ENCODE measurements at places on chromosomes 16 and 17. TPM values are rescaled to one million over a fixed set of nuclear protein-coding genes. Genes with fewer than 3 reads are reported as not detected.

- H3K27ac ChIP-seq: no peak within 1 kb of the TSS
- DNase-seq: no peak
- no peak within 1 kb of the TSS for H3K4me3 ChIP-seq
- no peaks in the 10 kb centered on the region for H3K36me3 ChIP-seq
Measured at GRCh38 chr17:41140360-41141131, at the start of gene KRTAP4-6. TSS of gene KRTAP4-6 (minus strand) at chr17:41140544. CDS start at chr17:41140487, 57 bp downstream.

Gene MSLN
- 0.56 TPM for total RNA-seq

Gene SLC16A13
- 1.1 TPM for total RNA-seq

Gene CHRNE
- 2.0 TPM for total RNA-seq

GRCh38 chr17:7307686-7308624 is 527 bp downstream of the EIF5A start:
- H3K36me3 ChIP-seq: peaks cover 21% of the 10 kb centered on the region
- H3K4me1 ChIP-seq: peaks cover 17% of the 10 kb centered on the region
- H3K4me3 ChIP-seq: peak overlapping the region; percentile 79
- peak overlapping the region; percentile 95 for H3K27ac ChIP-seq

Gene NTHL1
- total RNA-seq: 10.4 TPM

DNA sequence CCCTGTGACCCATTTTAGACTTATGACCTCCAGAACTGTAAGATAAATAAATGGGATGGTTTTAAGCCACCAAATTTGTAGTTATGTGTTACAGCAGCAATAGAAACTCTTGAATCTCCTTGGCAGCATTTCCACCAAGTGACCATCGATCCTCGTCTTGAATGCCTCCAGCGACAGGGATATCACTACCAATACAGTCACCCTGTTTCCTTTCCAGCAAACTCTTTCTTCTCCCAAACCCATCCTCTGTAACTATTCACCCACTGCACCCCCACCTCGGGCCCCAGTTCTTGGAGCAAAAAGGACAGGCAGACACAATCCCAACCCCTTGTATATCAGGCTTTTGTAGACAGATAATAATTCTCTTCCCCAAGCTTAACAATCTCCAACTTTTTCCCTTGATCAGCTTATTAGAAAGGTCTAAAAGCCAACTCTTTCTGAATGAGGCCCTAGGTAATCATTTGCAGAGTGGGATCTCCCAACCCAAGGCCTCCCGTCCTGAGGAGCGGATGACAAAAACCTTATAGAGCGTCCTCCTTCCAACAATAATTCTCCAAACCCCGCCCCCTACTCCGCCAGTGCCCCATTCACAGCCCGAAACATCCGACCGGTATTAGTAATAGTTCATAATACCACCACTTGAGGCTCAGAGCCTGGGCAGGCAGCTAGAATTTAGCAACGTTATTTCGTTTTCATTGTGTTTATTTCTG is 14.7 kb upstream of the PLLP start:
- peak; percentile 39 for DNase-seq
- H3K27me3 ChIP-seq: no peaks in the 10 kb centered on the region
- H3K36me3 ChIP-seq: no peaks in the 10 kb centered on the region
- peak overlapping the region; percentile 48 for H3K4me3 ChIP-seq

Gene TPSG1
- not detected for total RNA-seq

Gene CFAP52
- total RNA-seq: not detected

DNA sequence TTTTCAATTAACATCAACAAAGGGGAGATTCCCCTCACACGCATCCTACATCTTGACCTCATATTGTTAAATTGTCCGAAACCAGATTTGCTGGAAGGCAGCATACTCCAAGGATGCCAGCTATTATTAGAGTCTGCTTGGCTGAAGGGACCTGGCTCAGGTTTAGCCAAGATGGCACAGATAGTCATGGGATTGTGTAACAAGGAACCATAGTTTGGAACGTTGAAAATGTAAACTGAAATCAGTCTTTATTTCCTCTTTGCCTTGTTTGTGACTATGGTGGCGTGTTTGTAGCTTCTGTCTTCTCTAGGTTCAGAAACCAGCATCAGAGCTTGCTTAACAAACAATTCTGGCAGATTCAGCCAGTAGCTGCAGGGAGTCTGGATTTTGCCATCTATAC is 5.9 kb downstream of the ARSG start:
- no peaks in the 10 kb centered on the region for H3K4me1 ChIP-seq

All from pancreas (tissue), 10 donors.